K562 (cell line): ENCODE measurements at places on chromosomes 5 and 9. TPM values are rescaled to one million over a fixed set of nuclear protein-coding genes. Genes with fewer than 3 reads are reported as not detected.

DNA sequence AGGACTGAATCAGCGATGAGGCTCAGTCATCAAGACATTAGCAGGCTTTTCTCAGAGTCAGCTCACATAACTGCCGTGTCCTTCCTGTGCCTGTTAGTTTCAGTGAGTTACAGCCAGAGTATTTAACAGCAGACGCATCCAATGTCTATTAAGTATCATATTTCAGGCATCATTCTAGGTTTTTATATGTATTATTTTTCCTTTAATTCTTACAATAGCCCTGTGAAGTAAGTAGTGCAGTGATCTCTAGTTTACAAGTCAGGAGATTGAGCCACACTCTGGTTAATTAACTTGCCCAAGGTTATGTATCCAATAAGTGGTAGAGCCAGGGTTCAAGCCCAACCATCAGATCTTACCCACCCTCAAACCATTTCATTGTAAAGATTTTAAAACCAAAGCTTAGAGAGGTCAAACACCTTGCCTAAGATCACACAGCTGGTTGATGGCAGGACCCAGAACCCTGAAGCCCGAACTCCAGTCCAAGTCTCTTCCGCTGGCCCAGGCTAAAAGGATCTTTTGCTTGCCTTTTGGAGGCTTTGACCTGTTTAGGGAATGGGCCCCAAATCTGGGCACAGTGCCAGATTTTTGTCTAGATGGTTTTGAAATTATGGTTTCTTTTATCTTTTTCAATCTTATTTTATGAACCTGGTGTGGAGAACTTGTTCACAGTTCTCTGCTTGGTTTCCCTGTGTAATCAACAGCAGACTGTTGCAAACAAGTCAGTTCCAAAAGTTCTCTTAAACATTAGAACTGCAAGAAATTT is 261.2 kb upstream of the CLINT1 start:
- H3K27ac ChIP-seq: no peak overlapping the region
- H3K27me3 ChIP-seq: no peaks in the 10 kb centered on the region
- DNase-seq: no peak
- H3K4me3 ChIP-seq: no peak overlapping the region
- H3K4me1 ChIP-seq: no peaks in the 10 kb centered on the region

Gene YIPF5
- 12.1 and 19.0 TPM in 2 replicates for polyA plus RNA-seq

Gene GHR
- polyA plus RNA-seq: not detected in 2 replicates

DNA sequence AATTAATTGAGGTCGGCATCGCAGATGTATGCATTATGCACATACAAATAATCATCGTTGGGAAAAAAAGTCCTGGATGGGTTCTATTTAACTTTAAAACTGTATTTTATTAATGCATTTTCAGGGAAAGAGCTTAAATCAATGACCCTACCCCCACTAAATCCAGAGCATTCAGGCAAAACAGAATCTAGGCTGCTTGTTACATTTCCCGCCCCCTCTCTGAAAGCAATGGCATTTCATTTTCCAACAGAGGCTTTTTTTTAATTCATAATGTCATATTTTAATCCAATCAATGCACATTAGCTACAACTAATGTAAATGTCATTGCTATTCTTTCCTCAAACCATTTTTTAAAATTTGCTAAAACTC is 117.4 kb upstream of the GRIA1 start:
- DNase-seq: no peak
- no peak overlapping the region for H3K27ac ChIP-seq
- no peaks in the 10 kb centered on the region for H3K36me3 ChIP-seq
- H3K27me3 ChIP-seq: no peaks in the 10 kb centered on the region

DNA sequence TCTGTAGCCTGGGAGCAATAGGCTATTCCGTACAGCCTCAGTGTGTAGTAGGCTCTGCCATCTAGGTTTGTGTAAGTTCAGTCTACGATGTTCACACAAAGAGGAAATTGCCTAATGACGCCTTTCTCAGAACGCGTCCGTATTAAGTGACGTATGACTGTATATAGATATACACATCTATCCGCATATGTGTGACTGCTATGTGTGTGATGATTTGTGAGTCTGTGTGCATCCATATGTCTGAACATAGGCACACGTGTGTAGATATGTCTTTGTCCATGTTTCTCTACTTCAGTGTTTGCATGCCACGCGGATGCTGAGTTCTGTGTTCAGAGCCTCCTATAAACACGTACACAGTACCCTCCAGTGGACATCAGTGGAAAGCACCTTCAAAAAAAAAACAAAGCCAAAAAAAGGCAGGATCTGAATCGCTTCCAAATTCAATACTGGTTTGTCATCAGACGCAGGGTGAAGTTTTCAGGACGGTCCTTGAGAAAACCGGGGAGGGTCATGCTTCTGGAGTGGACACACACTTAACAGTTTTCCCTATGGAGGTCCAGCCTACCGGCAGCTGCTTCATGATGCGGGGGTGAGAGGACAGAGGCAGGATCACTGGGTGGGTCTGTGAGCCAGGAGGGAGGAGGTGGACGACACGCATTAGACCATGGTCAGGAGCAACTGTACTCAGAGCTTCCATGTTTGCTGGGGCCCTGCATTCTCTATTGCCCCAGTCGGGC is 29.5 kb upstream of the ALDH1B1 start:
- peaks cover 16% of the 10 kb centered on the region for H3K27me3 ChIP-seq
- no peak overlapping the region for H3K4me3 ChIP-seq
- peak; percentile 32 for DNase-seq
- H3K36me3 ChIP-seq: no peaks in the 10 kb centered on the region
- no peak overlapping the region for H3K27ac ChIP-seq

GRCh38 chr5:91319667-91320066 is 63.5 kb downstream of the ARRDC3 start:
- H3K36me3 ChIP-seq: no peaks in the 10 kb centered on the region
- no peak for DNase-seq
- H3K27ac ChIP-seq: no peak overlapping the region
- no peaks in the 10 kb centered on the region for H3K4me1 ChIP-seq

DNA sequence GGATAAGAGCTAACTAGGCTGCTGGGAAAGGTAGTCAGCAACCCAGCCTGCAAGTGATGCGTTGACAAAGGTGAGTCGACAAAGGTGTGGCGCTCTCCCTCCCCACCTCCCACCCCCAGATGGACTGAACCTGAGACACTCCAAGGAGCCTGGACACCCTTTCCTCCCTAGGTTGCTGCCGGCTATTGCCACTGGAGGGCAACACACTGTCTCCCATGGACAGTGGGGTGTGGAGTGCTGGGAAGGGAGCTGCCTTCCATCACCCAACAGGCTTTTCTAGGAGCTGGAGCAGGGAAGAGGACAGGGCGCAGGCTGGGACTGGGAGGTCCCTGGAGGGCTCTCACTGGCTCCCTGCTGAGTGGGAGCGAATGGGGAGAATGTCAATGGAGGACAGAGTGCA is 75.4 kb upstream of the ARAP3 start:
- H3K27me3 ChIP-seq: peaks cover 74% of the 10 kb centered on the region
- H3K27ac ChIP-seq: no peak overlapping the region
- no peaks in the 10 kb centered on the region for H3K4me1 ChIP-seq
- H3K36me3 ChIP-seq: no peaks in the 10 kb centered on the region
- no peak overlapping the region for H3K4me3 ChIP-seq

Gene ZNF879
- polyA plus RNA-seq: 0.37 and 0.49 TPM in 2 replicates

Gene CCDC180
- 2.7 and 3.9 TPM in 2 replicates for polyA plus RNA-seq

DNA sequence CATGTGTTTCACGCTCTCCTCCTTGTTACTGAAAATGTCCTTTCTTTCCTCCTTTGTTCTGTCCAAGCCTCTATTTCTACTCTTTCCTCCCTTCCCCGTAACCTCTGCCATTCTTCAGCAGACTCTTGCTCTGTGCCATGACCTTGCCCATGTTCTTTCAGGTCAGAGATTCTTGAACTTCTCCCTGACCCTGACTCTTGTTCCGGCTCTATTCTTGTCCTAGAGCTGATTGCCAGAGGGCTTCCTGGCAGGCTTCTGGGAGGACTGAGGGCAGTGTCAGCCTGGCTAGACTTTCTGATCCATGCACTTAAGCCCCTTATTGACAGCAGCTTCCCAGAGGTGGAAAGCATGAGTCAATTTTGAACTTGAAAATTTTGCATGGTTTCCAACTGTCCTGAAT is 174.2 kb downstream of the TMEM161B start:
- no peaks in the 10 kb centered on the region for H3K4me1 ChIP-seq
- H3K27ac ChIP-seq: no peak overlapping the region
- no peak for DNase-seq

Gene NINJ1
- polyA plus RNA-seq: 8.4 and 10.7 TPM in 2 replicates

Gene SARDH
- polyA plus RNA-seq: not detected in 2 replicates

Gene IRX2
- polyA plus RNA-seq: not detected in 2 replicates

Gene TMC1
- not detected in 2 replicates for polyA plus RNA-seq

Gene EGFLAM
- polyA plus RNA-seq: 0.31 and 0.89 TPM in 2 replicates

DNA sequence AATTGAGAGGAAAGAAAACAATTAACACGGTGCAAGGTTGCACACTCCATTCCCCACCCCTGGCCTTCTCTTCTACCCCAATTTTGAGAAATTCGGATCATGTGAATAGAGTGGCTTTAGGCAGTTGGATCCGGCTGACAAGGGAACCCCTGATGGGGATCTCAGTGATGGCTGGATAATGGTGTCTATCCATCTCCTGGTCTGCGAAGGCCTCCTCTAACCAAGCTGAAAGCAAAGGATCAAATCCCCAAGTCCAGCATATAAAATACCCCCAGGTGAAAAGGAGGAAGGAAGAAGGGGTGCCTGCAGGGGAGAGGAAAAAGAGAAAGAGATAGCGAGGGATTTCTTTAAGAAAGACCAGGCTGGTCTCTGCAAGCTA is 16.0 kb downstream of the NR2F1 start:
- no peaks in the 10 kb centered on the region for H3K36me3 ChIP-seq
- DNase-seq: no peak
- peaks cover 38% of the 10 kb centered on the region for H3K27me3 ChIP-seq
- no peak overlapping the region for H3K4me3 ChIP-seq
- no peak overlapping the region for H3K27ac ChIP-seq
- H3K4me1 ChIP-seq: no peaks in the 10 kb centered on the region

- H3K36me3 ChIP-seq: no peaks in the 10 kb centered on the region
- peaks cover 10% of the 10 kb centered on the region for H3K27me3 ChIP-seq
- H3K27ac ChIP-seq: no peak within 1 kb of the TSS
- H3K4me3 ChIP-seq: no peak within 1 kb of the TSS; the same call in 1 of the 2 replicates
- no peaks in the 10 kb centered on the region for H3K4me1 ChIP-seq
Measured at GRCh38 chr5:141135030-141135717, at the start of gene PCDHB5. PCDHB5 (plus strand) TSS chr5:141135206; CDS start chr5:141135435, 229 bp downstream.

GRCh38 chr5:92460505-92460904 is 1077.4 kb upstream of the ARRDC3 start:
- H3K4me3 ChIP-seq: no peak overlapping the region
- no peaks in the 10 kb centered on the region for H3K36me3 ChIP-seq
- H3K4me1 ChIP-seq: no peaks in the 10 kb centered on the region
- H3K27me3 ChIP-seq: no peaks in the 10 kb centered on the region
- no peak for DNase-seq

DNA sequence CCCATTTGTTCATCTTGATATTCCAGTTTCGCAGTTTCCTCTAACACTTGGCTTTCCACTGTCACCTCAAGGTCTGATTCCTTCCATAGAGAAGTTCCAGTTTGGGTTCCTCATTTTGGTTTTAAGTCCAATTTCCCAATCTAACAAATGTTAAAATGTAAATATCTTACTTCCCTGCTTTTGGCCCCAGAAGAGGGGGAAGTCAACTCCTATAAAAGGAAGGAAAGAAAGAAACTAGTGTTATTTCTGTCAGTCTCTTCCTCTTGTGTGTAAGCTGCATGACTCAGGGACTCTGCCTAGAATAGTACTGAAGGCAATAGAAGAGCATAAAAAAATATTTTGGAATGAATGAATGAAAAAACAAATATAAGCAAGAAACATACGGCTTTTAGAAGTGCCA is 127.5 kb upstream of the CCNG1 start:
- no peaks in the 10 kb centered on the region for H3K27me3 ChIP-seq
- no peaks in the 10 kb centered on the region for H3K36me3 ChIP-seq
- DNase-seq: no peak

DNA sequence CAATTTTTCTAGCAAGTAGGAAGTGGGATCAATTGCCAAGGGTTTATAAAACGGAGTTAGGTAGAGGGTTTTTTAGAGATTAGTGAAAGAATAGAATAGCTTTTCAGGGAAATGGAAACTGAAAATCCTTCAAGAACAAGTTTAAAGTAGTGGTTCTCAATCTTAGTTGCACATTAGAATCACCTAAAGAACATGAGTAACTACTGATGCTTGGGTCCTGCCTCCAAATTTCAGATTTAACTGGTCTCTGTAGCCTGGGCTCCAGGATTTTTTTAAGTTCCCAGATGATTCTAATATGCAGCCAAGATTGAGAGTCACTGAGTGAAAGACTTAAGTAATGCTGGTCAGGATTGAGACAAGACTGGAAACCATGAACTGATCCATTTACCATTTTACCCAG is 20.5 kb downstream of the ELOVL7 start:
- no peaks in the 10 kb centered on the region for H3K27me3 ChIP-seq
- DNase-seq: no peak
- H3K27ac ChIP-seq: no peak overlapping the region
- no peaks in the 10 kb centered on the region for H3K4me1 ChIP-seq
- H3K4me3 ChIP-seq: no peak overlapping the region

Gene SLC36A3
- polyA plus RNA-seq: not detected in 2 replicates

Gene CRHBP
- polyA plus RNA-seq: 0.35 TPM in 1 of 2 replicates, not detected in the other

Gene IFNB1
- not detected in 2 replicates for polyA plus RNA-seq

DNA sequence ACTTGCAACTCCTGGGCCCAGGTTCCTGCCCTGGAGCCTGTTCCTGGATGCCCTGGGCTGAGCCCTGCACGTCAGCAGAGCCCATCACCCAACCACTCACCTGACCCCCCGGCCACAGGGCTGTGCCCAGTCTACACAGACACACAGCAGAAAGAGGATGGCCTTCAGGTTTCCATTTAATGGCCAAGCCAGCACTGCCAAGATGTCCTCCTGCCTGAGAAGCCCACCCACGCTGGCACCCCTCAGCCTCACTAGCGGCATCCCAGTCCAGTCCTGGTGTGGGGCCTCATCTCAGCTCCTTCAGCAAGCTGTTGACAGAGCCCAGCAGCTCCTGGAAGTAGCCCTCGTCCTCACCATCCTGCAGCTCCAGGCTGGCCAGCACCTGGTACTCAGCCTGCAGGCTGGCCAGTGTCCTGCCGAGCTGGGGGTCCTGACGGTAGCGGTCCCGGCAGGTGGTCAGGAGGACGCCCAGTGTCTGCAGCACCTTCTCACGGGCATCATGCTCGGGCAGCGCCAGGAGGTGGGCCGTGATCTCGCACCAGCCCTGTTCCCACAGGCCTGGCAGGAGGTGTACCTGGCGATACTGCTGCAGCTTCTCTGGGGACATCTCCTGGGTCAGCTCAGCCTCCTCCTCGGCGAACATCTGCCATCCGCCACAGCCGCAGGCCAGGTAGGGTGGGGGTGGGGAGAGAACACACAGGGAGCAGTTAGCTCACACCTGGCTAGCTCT is 71.9 kb upstream of the LRRTM2 start:
- no peak overlapping the region for H3K27ac ChIP-seq
- no peaks in the 10 kb centered on the region for H3K4me1 ChIP-seq
- no peak for DNase-seq
- no peak overlapping the region for H3K4me3 ChIP-seq

Gene RNF224
- not detected in 2 replicates for polyA plus RNA-seq

- H3K4me3 ChIP-seq: no peak overlapping the region
- no peak for DNase-seq
Measured at GRCh38 chr5:145449794-145450193, 385.3 kb downstream of the PRELID2 start.

Gene TCF7
- 5.4 and 5.8 TPM in 2 replicates for polyA plus RNA-seq
